ENCODE measurements at places on chromosomes 16 and 17.

DNA sequence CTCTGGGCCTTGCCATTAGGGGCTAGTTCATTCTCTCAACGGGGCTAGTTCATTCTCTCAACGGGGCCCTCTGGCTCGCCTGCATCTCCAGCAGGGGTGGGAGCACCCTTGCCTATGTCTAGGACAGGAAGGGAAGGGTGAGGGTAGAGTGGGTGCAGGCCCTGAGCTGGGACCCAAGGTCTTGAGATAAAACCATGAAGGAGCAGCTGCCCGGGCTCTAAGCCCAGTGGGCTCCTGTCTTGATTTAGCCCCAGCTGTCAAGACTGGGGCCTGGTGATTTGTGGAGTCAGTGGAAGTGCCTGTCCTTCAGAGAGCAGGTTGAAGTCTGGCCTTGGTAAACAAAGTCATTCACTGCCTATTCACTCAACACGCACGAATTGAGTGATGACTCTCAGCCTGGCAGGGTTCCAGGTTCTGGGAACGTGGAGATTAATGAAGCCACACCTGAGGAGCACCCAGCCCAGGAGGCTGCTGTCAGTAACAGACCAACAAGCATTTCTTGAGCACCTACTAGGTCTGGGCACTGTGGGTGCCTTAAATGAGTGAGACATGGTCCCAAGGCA lies 35.4 kb downstream of the WNT3 start:
- no peak for DNase-seq

GRCh38 chr16:57774705-57775285 lies 27.5 kb downstream of the KIFC3 start:
- no peak for DNase-seq

DNA sequence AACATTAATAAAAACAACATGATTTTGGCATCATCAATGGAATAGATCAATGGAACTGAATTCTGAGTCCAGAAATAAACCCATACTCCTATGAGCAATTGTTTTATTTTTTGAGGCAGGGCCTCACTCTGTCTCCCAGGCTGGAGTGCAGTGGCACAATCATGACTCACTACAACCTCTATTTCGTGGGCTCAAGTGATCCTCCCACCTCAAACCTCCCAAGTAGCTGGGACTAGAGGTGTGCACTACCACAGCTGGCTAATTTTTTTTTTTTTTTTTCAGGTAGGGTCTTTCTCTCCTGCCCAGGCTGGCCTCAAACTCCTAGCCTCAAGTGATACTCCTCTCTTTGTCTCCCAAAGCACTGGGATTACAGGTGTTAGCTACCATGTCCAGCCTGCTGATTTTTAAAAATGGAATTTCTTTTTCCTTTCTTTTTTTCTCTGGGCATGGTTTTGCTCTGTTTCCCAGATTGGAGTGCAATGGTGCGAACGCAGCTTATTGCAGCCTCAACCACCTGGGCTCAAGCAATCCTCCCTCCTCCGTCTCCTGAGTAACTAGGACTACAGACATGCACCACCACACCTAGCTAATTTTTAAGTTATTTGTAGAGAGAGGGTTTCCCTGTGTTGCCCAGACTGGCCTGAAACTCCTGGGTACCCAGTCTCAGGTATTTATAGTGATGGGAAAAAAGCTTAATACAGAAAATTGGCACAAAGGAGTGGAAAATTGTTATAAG lies 7.3 kb upstream of the PRDM7 start:
- no peak for DNase-seq

DNA sequence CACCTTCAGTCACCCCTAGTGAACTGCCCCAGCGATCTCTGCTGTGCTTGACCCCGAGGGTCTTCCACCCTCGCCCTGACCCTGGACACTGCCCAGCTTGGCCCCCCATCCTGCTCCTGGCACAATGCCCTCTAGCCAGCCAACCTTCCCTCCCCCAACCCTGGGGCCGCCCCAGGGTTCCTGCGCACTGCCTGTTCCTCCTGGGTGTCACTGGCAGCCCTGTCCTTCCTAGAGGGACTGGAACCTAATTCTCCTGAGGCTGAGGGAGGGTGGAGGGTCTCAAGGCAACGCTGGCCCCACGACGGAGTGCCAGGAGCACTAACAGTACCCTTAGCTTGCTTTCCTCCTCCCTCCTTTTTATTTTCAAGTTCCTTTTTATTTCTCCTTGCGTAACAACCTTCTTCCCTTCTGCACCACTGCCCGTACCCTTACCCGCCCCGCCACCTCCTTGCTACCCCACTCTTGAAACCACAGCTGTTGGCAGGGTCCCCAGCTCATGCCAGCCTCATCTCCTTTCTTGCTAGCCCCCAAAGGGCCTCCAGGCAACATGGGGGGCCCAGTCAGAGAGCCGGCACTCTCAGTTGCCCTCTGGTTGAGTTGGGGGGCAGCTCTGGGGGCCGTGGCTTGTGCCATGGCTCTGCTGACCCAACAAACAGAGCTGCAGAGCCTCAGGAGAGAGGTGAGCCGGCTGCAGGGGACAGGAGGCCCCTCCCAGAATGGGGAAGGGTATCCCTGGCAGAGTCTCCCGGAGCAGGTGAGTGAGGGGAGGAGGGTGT lies at the start of gene TNFSF13:
Gene TNFSF13, plus strand, starts transcription at position 207 of the 776 bp plus-strand sequence. Its CDS starts 290 bp downstream, at position 497.
- no peak for DNase-seq

GRCh38 chr16:52073024-52073423 lies 473.9 kb downstream of the TOX3 start:
- no peak for DNase-seq

GRCh38 chr17:75398279-75398678 lies 7.2 kb downstream of the GRB2 start:
- no peak for DNase-seq

- no peak for DNase-seq
Measured at GRCh38 chr17:31480904-31481782, 89.7 kb downstream of the RAB11FIP4 start.

DNA sequence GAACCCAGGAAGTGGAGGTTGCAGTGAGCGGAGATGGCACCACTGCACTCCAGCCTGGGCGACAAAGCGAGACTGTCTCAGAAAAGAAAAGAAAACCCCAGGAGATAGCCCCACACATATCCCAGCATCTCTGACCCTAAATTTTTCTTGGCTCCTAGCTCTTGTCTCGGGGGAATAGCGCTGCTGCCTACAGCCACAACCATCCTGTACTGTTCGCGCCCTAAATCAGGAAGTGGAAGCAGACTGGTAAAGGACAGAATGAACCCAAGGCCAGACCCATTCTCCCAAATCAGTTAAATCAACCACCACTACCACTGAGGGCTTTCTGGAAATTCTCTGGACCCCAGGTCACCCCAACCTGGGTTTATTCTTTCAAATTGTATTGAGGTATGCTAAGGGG lies 1.7 kb downstream of the CTDNEP1 start:
- DNase-seq = no peak

DNA sequence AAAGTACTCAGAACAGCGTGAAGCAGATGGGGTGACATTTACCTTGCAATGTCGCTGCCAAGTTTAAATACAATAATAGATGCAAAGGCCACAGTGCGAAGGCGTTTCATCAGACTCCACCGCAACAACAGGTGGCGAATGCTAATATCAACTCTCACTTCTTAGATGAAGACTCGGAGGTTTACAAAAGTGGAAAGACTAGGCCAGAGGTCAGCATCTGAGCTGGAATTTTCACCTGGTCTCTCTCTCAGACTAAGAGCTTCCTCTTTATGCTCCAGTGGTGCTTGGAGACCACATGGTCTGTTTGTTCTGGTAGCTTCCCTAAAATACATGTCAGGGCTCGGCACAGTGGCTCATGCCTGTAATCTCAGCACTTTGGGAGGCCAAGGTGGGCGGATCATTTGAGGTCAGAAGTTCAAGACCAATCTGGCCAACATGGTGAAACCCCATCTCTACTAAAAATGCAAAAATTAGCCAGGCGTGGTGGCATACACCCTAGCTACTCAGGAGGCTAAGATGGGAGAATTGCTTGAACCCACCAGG lies 169.1 kb downstream of the XYLT1 start:
- no peak for DNase-seq

- no peak for DNase-seq
Measured at GRCh38 chr17:21351366-21352065, 24.6 kb upstream of the KCNJ12 start.

- no peak for DNase-seq
Measured at GRCh38 chr16:85220125-85220839, 108.0 kb upstream of the CIBAR2 start.

DNA sequence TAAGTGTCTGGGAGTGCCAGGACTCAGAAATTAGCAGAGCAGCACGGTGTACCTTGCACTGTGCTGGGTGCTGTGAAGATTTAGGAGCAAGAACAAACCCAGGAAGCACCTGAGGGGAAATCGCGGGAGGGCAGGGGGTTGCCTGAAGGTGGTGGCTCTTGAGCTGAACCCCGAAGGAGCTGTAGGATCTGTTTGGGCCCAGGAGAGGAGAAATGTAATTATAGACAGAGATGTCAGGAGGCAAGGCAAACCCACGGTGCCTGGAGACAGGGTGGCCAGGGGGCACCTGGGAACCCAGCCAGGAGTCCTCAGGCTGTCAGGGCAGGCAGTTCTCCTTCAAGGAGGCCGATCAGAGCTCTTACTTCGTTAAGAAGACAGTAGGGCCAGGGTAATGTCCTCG lies 109.1 kb downstream of the C16orf78 start:
- no peak for DNase-seq

DNA sequence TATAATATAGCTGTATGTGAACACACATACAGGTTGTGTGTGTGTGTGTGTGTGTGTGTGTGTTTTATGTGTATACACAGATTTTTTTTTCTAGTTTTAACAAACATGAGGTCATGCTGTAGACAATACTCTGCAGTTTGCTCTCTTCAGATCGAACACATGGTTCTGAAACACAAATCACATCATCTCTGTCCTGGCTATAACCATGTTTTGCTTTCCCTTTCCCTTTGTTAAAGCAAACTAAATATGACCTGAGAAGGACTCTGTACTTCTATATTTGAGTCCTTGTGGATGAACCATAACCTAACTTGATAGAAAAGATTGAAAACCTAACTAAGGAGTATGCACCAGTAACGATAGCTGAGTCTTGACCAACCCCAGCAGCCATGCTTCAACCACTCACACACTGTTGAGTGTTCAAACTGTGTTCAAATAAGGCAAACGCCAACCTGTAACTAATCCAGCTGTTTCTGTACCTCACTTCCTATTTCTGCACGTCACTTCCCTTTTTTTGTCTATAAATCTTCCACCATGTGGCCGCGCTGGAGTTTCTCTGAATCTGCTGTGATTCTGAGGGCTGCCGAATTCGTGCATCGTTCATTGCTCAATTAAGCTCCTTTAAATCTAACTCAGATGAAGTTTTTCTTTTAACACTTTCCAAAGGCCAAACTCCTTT lies 303.8 kb downstream of the HS3ST3B1 start:
- DNase-seq = no peak

GRCh38 chr16:46736695-46737094 lies 11.4 kb downstream of the MYLK3 start:
- DNase-seq = no peak

- no peak for DNase-seq
Measured at GRCh38 chr16:85087899-85088569, 24.2 kb downstream of the CIBAR2 start.

DNA sequence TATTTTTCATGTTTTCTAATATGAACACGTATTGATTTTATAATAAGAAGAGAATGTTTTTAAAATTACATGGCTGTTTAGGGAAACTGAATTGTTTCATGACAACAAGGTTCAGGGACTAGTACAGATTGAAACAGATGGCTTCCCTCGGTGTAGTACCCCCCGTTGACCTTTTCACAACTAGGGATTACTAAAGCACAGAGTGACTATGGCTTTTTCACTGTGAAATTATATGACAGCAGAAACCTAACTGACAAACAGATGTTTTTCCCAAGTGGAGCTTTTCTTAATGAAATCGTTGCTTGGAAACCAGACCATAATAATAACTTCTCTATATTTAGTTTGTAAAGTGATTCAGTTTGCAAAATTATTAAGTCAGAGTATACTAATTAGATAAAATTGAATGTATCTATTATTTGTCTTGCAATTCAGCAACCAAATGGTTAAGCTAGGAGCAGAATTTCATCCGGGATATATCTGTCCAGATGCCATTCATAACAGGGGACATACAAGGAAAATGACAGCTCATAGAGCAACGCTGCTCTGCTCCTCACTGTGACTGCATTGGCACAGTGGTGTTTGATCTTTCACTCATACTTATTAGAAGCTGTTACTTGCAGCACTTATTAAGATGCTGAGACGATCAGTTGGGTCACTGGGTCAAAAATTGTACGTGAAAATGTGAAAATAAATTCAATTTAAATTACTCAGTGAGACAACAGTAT lies 111.7 kb downstream of the TANGO6 start:
- DNase-seq = no peak

DNA sequence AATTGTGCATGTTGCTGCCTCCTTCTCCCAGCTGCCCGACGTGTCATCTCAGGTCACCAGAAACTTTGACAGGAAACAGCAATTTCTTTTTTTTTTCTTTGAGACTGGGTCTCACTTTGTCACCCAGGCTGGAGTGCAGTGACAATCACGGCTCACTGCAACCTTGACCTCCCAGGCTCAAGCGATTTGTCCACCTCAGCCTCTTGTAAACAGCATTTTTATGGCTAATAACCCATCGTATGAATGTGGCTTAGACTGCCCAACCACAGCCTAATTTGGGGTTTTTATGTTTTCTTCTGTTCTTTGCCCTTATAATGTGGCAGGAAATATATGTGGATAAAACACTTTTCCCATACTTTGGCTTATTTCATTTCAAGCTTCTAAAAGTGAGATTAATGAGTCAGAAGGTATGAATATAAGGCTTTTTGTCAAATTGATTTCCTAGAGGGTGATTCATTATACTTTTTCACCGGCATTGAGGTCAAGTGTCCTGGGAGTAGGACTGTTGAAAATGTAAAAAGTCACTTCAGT lies 31.0 kb upstream of the SLC5A10 start:
- DNase-seq = no peak

DNA sequence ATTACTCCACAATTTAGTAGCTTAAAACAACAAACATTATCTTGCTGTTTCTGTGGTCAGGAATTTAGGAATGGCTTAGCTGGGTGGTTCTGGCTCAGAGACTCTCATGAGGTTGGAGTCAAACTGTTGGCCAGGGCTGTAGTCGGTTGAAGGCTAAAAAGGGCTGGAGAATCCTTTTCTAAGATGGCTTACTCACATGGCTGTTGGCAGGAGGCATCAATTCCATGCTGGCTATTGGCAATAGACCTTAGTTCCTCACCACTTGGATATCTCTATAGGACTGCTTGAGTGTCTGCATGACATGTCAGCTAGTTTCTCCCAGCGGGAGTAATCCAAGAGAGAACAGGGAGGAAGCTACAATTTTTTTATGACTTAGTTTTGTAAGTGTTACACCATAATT lies 6.6 kb upstream of the EFCAB13 start:
- DNase-seq = no peak

GRCh38 chr16:12570046-12570618 lies 233.6 kb downstream of the CPPED1 start:
- DNase-seq = no peak
